ENCODE measurements at places on chromosomes 5 and 9.

- DNase-seq: no peak
Measured at GRCh38 chr5:55453211-55453610, 81.6 kb downstream of the PLPP1 start.

- no peak for DNase-seq
Measured at GRCh38 chr9:19138084-19138483, 10.8 kb upstream of the PLIN2 start.

- DNase-seq: no peak
Measured at GRCh38 chr5:145130996-145131395, 704.1 kb downstream of the PRELID2 start.

DNA sequence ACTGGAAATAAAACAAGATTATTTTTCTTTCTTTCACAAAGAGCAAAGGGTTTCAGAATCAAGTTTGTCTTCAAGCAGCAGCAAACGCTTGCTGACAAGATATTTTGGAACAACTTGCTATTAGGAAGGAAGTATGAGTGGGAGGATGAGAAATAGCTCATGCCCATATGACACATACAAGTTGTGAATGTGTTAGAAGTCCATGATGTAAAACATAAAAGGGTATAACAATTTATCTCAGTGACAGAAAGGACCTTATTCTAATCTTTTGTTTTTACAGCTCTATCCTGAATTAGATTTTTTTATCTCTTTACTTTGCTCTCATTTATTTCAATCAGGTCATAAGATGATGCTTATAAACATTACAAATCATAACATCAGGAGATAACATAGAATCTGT is 516.6 kb upstream of the MEF2C start:
- DNase-seq: no peak

- DNase-seq: no peak
Measured at GRCh38 chr5:83281658-83282057, 189.9 kb upstream of the VCAN start.

GRCh38 chr5:58451732-58452565 is 7.9 kb downstream of the PLK2 start:
- DNase-seq: no peak

DNA sequence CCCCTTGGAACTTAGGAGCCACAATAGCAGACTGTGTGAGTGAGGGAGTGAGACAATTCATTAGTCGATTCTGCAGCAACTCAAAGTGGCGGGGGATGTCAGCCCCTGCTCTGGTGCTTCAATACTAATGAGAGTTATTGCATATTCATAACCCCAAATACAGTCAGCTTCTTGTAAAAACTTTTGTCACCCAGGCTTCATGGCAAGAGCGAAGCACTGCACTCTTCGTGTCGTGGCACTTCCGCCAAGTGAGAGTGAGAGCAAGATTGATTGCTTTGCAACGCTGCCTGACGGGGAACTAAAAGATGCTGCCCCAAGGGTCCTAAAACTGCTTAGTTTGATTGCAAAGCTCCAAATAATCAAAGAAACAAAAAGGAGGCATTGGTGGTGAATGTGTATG is 150.9 kb downstream of the NR2F1-AS1 start:
- no peak for DNase-seq

DNA sequence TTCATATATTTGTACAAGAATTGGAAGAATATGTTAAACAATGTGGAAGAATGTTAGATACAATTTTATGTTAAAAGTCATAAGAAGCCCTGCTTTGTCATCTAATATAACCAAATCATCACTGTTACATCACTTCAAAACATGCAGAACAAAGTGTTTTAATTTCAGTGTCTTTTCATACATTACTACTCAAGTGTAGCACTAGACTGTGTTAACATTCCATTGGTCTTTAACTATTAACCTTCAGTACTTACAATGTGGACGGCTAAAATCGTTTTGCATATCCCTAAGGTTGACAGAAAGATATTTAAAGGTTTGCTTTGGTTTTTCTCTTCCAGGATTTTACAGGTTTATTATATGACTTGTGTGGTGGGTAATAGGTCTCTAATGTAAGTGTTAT is 50.9 kb downstream of the VCAN start:
- DNase-seq: no peak

GRCh38 chr5:74490814-74491213 is 149.7 kb downstream of the ENC1 start:
- DNase-seq: no peak

DNA sequence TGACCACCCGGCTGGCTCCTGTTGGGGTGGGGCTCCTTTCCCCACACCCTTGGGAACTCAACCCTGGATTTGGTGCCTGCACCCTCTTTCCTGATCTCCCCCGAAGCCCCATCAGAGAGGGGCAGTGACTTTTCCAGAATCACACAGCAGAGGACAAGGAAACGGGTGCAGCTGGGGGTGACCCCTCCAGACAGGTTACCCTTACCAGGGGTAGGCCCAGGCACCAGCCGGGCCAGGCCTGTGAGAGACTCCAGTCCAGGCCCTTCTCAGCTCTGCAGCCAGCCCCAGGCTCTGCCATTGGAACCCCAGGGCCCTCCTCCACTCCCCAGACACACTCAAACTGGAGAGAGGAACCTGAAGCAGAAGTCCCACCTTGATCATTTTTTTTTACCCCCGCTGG is 19.0 kb upstream of the PHYHD1 start:
- no peak for DNase-seq

DNA sequence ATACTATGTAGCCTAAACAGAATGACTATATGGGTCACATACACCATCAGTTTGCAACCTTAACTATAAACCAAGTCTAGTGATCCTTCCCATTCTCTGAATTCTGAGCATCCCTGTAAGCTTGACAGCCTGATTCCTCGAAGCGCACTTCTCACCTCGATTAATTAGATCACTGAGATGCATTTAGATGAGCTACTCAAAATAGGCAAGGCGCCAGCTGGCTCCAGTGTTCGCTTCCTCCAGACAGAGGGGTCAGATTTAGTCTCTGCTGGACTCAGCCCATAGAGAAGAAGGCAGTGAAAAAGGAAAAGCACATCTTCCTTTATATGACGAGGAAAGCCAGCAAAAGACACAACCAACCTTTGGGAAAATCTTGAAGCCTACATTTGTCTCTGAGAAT is 371.5 kb downstream of the MLLT3 start:
- DNase-seq: no peak

DNA sequence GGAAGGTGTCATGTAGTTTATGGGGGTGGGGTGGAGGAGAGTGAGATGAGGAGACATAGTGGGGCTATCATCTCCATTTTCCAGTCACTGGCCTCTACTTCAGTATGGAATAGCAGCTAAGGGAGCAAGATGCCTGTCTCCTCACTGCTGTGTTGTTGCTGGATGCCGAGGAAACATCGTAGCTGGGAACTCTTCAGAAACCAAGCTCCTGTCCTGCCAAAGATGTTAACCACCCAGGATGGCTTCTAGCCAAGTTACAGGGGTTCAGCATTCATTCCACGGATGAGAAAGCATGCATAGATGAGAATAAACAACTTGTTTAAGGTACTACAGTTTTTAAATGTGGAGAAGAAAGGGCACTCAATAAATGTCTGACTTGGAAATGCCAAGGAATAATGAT is 226.5 kb downstream of the ASTN2 start:
- no peak for DNase-seq

- no peak for DNase-seq
Measured at GRCh38 chr9:21969011-21969940, 24.9 kb downstream of the CDKN2A start.

DNA sequence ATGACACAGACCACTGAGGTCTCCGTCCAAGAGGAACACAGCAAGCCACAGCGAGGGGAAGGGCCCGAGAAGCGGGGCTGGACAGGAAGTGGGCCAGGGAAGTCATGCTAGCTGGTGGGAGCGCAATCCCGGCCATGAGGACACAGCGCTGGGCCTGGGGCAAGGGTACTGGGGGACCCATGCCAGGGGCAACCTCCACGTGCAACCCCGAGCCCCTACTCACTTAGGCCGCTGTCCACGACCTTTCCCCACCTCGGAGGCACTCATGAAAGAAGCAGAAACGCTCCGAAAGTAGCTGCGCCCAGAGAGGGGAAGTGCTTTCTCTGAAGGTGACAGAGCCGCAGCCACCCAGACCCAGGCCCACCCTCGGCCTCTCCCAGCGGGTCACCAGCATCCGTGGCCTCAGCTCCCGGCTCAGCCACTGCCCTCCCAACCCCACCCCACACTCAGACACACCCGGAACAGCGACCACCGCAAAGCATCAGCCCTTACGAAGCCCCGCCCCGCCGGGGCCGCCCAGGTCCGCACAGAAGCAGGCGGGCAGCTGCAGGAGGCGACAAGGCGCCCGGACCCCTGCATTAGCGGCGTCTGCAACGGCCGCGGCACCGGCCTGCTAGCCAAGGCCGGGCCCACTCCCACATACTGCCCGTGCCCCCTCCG is 782 bp downstream of the BICD2 start:
- DNase-seq: no peak

- no peak for DNase-seq
Measured at GRCh38 chr5:29085142-29085541, 2046.8 kb upstream of the CDH9 start.

DNA sequence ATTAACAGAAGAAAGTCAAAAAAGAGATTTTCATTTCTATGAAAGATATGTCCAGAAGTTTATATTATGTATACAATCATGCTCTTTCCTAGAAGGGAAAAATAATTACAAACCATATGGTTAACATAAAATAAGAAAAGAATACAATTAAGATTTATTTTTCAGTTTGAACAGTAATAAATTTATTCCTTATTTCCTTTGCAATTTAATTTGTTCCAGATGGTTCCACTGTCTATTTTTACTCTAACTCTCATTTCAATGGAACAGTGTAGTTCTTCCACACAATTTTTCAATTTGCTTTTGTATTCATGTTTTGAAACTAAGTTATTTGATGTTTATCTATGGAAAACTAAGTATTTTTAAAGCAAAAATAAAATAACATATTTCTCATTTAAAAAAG is 1026.3 kb downstream of the TAF11L14 start:
- no peak for DNase-seq

GRCh38 chr9:134413112-134413715 is 87.0 kb downstream of the RXRA start:
- no peak for DNase-seq

- no peak for DNase-seq
Measured at GRCh38 chr5:1478271-1479035, 33.2 kb upstream of the SLC6A3 start.

DNA sequence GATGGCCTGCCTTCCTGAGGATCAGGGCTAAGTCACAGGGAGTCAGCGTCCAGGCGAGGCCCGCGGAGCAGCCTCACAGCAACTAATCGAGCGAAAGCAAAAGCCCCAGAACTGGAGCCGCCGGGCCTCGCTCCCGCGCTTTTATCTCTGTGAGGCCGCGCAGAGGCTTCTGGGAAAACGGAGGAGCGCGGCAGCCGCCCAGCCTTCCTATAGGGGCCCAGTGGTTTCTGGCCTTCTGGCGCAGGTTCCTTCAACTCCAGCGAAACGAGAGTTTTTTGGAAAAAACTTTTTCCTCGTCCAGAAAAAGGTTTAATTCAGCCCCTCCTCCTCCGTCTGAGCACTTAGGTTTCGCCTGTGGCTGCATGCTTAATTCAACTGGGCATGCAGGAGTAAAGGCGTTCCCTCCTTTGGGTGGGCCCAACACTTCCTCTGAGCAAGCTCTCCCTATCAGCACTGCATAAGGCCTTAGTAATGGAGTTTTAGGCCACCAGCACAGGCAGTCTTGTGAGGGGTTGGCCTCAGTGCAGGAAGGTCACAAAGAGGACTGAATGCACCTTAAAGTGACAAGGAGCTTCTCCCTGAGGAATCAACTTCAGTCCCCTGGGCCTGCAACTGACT is at the start of gene MEIKIN:
Gene MEIKIN (minus strand): TSS at position 113 of the 618 bp plus-strand sequence. CDS start 158 bp downstream, outside the sequence.
- no peak for DNase-seq

DNA sequence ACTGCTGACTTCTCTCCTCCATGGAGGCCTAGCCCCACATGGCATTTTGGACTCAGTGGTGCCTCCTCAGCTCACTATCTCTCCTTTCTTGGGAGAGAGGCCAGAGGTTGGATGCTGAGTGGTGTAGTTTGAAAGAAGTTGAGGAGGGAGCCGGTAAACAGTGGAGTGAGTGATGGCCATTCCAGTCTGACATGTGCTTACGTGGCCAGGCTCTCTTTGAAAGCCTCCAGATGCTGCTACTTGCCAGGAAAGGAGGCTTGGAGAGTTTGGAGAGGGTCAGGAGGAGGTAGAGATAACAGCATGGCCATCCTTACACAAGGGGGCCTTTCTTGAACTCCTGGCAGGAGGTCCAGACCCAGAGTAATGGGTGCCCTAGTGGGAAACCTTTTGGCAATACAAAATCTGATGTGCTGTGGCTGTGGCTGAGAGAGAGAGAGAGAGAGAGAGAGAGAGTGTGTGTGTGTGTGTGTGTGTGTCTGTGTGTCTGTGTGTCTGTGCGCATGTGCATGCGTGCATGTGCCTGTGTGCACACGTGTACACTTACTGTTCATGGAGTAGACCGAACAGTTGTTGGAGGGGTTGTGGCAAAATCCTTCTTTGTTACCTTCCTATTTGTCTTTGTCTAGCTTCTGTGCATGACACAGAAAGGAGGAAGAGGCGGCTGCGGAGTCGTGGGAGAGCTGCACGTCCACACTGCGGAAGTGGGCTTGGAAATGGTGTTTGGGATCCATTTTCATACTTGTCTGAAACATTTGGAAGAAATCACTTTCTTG is 37.8 kb downstream of the RALGPS1 start:
- DNase-seq: no peak

GRCh38 chr9:72274441-72274840 is 90.6 kb downstream of the ZFAND5 start:
- no peak for DNase-seq

GRCh38 chr9:130635721-130636647 is 28.4 kb upstream of the PRDM12 start:
- DNase-seq: no peak

- DNase-seq: no peak
Measured at GRCh38 chr9:121354141-121354540, 15.9 kb downstream of the STOM start.

GRCh38 chr5:148482196-148482595 is 98.4 kb downstream of the FBXO38 start:
- DNase-seq: no peak

DNA sequence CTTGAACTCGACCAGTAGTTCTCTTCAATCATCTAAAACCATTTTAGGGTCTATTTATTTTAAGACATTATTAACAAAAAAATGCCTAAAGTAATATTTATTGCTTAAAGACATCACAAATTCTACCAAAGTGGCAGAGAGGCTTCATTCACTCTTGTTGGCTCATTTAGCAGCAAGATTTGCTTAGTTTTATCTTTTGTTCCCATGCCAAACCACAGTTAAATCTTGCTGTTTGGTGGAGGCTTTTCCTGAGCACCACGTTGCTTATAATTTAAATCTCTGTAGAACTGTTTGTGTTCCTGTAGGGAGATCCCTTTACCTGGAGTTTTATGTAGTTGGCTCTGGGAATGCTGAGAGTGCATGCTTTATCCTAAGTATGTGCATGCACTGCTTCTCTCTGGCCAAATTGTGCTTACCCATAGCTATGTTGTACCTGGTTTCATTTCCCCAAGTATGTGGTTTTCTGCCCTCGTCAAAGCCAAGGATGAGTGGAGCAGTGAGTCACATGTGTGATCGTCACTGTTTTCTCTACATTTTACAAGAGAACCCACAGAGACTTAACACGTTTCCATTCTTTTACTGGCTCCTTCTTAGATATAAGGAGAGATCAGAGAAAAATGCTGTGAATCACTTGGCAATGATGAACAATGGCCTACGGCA is 42.1 kb upstream of the MAST4 start:
- DNase-seq: peak; percentile 11

- no peak for DNase-seq
Measured at GRCh38 chr5:147290261-147290660, 55.4 kb downstream of the STK32A start.

GRCh38 chr9:35845824-35846771 is 17.1 kb downstream of the TMEM8B start:
- DNase-seq: no peak

GRCh38 chr5:102933316-102933715 is 178.2 kb downstream of the PAM start:
- no peak for DNase-seq
